ENCODE measurements at places on chromosomes 3 and 15.
A peak's percentile ranks its signal among the peaks of the same experiment; 100 is the strongest.

- no peaks in the 10 kb centered on the region for H3K27me3 ChIP-seq
- no peak overlapping the region for H3K4me3 ChIP-seq
- no peaks in the 10 kb centered on the region for H3K4me1 ChIP-seq
- peak; percentile 42 for DNase-seq
- no peak overlapping the region for H3K27ac ChIP-seq
- H3K36me3 ChIP-seq, result no peaks in the 10 kb centered on the region
Observed at GRCh38 chr3:157572559-157573270, 69.5 kb upstream of the VEPH1 start.

GRCh38 chr3:81726735-81727134, 34.7 kb downstream of the GBE1 start:
- H3K36me3 ChIP-seq, result no peaks in the 10 kb centered on the region
- H3K27me3 ChIP-seq, result no peaks in the 10 kb centered on the region
- peaks cover 5% of the 10 kb centered on the region for H3K4me1 ChIP-seq
- no peak overlapping the region for H3K27ac ChIP-seq

DNA sequence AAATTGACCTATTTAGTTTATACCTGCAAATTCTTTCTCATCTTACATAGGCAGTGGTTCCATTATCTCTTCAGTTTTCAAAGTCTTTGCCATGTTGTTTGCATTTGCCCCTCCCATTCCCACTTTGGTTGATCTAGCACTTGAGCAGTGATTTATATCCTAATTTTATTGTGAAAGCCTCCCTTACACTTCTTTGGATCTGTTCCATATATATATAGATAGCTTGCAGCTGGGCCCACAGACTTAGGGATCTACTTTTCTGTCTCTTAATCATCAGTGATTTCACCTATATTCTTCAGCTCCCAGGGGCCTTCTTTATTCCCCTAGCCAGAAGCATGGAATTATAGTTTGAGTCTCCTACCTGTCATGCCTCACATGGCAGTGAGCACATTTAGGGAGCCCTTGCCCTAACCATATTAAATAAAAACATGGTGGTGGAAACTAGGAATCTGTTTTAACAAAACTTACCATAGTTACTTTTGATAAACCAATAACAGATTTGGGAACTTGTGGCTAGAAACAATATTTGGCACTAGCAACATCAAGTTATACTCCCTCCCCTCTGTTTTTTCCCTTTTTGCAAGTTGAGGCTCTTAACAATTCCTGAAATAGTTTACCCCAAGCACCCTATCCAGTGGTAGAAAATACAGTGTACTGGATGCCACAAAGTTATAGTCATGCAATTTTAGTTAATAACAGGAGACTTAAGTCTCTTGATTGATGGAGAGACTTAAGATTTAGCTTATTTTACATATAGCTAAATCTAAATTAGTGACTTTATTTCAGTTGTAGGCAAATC, 41.7 kb downstream of the ARIH1 start:
- no peak for DNase-seq
- no peak overlapping the region for H3K27ac ChIP-seq
- peaks cover 26% of the 10 kb centered on the region for H3K4me1 ChIP-seq
- no peak overlapping the region for H3K4me3 ChIP-seq
- H3K27me3 ChIP-seq, result no peaks in the 10 kb centered on the region

DNA sequence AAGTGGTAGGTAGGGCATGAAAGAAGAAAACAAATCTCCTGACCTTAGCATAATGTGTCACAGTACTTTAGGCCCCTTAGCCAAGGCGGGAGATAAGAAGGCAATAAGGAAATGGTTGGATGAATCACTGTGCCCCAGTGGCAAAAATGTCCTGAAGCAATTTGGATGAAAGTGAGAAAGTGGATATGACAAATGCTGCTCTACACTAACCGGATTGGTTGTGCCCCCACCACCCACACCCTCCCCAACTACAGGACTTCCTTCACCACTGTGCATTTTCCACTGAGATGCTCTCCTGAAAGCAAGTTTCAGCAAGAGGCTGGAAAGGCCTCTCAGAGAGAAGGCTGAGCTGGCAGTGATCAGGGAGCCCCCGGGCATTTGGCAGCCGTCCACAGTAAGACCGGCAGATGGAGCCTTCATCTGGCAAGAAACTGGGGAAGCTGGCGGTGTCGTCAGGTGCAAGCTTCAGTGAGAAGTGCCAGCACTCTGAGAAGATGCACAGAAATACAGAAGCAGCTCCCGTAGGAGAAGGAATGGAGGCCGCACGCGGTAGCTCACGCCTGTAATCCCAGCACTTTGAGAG, 63.8 kb downstream of the ATP1B3 start:
- peaks cover 7% of the 10 kb centered on the region for H3K4me1 ChIP-seq
- DNase-seq, result no peak
- no peak overlapping the region for H3K27ac ChIP-seq
- no peak overlapping the region for H3K4me3 ChIP-seq
- H3K27me3 ChIP-seq, result no peaks in the 10 kb centered on the region

DNA sequence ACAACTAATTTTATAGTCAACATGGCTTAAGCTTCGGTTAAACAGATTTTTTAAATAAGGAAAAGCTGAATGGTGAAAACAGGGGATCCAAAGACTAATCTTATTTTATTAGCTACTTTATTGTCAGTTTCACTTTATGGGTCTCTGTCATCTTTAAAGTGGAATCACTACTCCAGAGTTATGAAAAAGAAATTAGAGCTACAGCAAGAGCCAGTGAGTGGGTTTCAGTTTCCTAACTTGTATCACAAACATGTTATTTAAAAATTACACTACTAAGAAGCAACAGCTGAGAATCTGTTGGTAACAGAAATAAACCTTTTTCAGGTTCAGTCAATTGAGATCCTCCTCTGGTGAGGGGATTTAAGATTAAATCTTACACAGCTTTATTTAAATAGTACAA, 10.0 kb downstream of the PHC3 start:
- H3K4me3 ChIP-seq, result no peak overlapping the region
- H3K27me3 ChIP-seq, result no peaks in the 10 kb centered on the region
- no peak for DNase-seq

DNA sequence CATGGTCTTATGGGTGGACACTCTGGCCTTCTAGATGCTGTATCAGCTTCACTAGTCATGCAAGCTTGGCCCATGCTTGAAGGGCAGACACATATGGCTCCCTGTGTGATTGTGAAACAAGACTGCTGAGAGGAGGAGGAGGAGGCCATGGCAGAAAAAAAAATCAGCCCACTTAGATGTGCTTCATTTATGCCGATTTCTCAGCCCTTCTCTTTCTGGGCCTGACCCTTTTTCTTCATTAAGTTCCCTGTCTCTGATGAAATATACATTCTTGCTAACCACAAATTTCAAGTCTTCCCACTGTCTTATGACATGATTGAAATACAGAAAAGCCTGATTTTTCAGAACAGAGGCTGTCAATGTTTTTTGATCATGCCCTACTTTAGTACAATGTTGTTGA, 213.0 kb upstream of the FEZF2 start:
- H3K4me1 ChIP-seq, result no peaks in the 10 kb centered on the region
- H3K4me3 ChIP-seq, result no peak overlapping the region
- H3K36me3 ChIP-seq, result peaks cover 5% of the 10 kb centered on the region
- no peaks in the 10 kb centered on the region for H3K27me3 ChIP-seq

GRCh38 chr3:10363935-10364334, 43.0 kb upstream of the SEC13 start:
- H3K4me3 ChIP-seq, result no peak overlapping the region
- H3K36me3 ChIP-seq, result peaks cover 6% of the 10 kb centered on the region
- H3K4me1 ChIP-seq, result peaks cover 11% of the 10 kb centered on the region

DNA sequence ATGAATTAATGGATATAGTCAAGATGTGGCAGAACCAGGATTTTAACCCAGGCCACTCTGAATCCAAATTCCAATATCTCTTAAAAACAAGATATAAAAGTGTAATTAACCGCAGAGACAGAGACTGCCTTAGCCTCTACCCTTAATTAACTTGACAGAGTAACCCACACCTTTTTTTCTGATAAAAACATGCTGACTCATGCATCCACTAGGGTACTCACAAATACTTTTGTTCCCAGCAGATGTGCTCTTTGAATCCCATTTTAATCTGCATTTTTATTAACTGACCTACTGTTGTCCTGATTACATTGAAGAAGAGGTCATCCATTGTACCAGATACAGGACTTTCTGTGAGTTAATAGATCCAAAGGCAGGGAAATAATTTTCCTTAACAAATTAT, 278.3 kb downstream of the CHL1 start:
- peaks cover 30% of the 10 kb centered on the region for H3K27me3 ChIP-seq
- peaks cover 80% of the 10 kb centered on the region for H3K36me3 ChIP-seq
- no peak overlapping the region for H3K4me3 ChIP-seq
- no peak overlapping the region for H3K27ac ChIP-seq
- DNase-seq, result no peak
- H3K4me1 ChIP-seq, result no peaks in the 10 kb centered on the region

DNA sequence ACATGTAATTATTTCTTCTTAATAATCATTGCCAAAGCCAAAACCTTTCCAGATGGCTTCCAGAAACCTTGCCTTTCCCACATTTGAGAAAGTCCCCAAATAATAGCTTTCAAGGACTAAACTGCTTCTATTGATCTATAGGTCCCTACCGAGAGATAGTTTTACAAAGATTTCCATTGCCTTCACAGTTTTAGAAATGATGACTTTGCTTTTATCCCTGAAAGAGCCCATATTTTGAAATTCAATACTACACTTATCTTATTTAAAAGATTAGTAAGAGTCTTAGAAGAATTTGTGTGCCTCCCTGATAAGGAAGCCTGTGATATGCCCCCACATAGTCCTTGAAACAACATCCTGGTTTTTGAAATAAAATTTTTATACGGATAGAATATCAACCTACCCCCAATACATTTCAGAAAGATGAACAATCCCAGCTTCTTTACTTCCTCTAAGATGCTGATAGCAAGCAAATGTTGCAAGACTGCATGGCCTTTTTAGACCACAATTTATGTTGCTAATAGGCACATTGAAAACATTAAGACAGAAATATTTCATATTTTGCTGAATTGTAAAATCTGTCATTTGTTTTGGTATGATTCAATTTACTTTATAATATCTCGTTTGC, 146.3 kb downstream of the TMCO5A start:
- peaks cover 21% of the 10 kb centered on the region for H3K4me1 ChIP-seq
- no peak for DNase-seq
- H3K27me3 ChIP-seq, result peaks cover 8% of the 10 kb centered on the region
- no peak overlapping the region for H3K27ac ChIP-seq
- H3K4me3 ChIP-seq, result no peak overlapping the region

- no peaks in the 10 kb centered on the region for H3K27me3 ChIP-seq
- H3K36me3 ChIP-seq, result no peaks in the 10 kb centered on the region
- no peak overlapping the region for H3K27ac ChIP-seq
- no peak overlapping the region for H3K4me3 ChIP-seq
- no peak for DNase-seq
Observed at GRCh38 chr3:183008303-183008702, 28.0 kb upstream of the DCUN1D1 start.

DNA sequence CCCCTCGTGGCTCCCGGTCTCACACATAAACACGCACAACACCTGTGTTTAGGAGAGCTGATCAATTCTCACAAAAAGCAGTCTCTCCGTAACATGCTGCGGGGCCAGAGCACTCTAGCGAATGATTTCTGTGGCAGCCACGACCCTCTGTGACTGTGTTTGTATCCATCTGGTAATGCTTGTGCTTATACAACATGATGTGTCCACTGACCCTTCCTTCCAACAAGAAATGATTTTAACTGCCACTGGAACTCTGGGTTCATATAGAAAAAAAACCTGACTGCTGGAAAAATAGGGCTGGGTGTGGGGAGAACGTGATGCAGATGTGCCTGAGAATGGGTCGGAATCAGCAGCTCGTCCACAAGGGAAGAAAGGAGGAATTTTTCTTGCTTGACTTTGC, 410.2 kb downstream of the GAP43 start:
- no peaks in the 10 kb centered on the region for H3K27me3 ChIP-seq
- H3K4me3 ChIP-seq, result no peak overlapping the region
- no peak for DNase-seq
- H3K27ac ChIP-seq, result no peak overlapping the region

- peak overlapping the region; percentile 43 for H3K27ac ChIP-seq
- no peaks in the 10 kb centered on the region for H3K36me3 ChIP-seq
- H3K4me3 ChIP-seq, result no peak overlapping the region
- H3K27me3 ChIP-seq, result no peaks in the 10 kb centered on the region
- peaks cover 14% of the 10 kb centered on the region for H3K4me1 ChIP-seq
Observed at GRCh38 chr3:58351920-58352319, 19.2 kb downstream of the PXK start.

GRCh38 chr15:89400116-89400781, 65.6 kb upstream of the POLG start:
- H3K4me3 ChIP-seq, result peak overlapping the region; percentile 63
- peaks cover 99% of the 10 kb centered on the region for H3K27me3 ChIP-seq

DNA sequence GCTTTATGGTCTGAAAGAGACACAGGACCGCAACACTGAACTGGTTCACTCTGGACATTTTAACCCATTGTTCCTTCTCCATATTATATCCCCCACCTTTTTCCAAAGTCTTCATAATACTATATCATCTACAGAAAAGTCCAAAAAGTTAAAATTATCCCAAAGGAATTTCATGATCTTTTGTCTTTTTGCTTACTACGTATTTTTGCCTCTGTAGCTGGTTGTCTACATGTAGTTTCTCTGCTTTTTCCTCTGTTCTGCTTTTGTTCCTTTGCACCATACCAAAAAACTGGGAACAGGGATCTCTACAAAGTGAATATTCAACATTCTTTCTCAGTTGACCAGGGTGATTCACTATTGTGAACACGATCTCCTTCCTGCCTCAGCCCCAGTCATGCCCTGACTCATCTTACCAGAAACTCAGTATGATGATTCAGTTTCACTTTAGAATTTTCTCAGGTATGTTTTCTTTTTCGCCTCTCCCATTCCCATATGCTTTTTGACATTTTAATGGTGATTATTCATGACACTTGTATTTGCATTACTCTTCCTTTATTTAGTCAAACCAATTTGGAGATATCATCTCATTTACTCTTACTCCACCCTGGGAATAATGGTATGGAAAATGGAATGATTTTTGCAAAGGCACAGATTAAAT, 14.5 kb downstream of the EMC4 start:
- DNase-seq, result no peak
- H3K4me3 ChIP-seq, result no peak overlapping the region
- no peaks in the 10 kb centered on the region for H3K27me3 ChIP-seq
- H3K27ac ChIP-seq, result peak overlapping the region; percentile 86

GRCh38 chr3:53401154-53401553, 53.8 kb upstream of the DCP1A start:
- no peak for DNase-seq
- H3K4me3 ChIP-seq, result no peak overlapping the region
- no peak overlapping the region for H3K27ac ChIP-seq
- H3K4me1 ChIP-seq, result no peaks in the 10 kb centered on the region
- no peaks in the 10 kb centered on the region for H3K36me3 ChIP-seq
- peaks cover 2% of the 10 kb centered on the region for H3K27me3 ChIP-seq

GRCh38 chr15:62945063-62945462, 97.5 kb upstream of the TPM1 start:
- no peak overlapping the region for H3K4me3 ChIP-seq
- H3K27ac ChIP-seq, result no peak overlapping the region
- no peak for DNase-seq

Measured in WTC11 (cell line).